ENCODE measurements at places on chromosomes 16 and 17.

DNA sequence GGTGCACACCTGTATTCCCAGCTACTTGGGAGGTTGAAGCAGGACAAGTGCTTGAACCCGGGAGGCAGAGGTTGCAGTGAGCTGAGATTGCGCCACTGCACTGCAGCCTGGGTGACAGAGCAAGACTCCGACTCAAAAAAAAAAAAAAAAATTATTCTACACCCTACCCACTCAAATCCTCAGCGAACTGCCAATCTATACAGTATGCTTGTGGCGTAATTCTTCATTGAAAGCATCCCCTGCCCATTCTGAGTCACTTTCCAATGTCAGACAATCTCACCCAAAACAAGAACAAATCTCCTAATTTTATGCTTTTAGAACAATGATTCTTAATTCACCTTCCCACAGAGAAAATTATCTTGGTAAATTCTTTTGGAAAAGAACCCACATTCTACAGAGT is 12.0 kb downstream of the AMFR start:
- DNase-seq: no peak

DNA sequence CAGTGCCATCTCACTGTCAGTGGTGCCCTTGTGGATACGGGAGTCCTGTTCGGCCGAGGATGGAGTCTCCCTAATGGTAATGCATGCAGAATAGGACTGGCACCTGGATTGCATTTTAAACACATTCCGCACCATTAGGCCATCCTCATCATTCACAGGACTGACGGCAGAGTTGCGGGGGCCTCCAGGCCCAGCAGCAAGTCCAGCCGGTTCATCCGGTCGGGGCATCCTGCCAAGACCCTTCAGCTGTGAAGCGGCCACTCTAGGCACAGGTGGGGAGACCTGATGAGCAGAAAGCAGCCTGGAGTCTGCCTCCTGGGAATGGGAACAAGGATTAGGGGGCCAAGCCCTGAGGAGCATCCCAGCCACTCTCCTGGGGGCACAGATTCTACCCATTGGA is 90.3 kb upstream of the XYLT1 start:
- DNase-seq: no peak

- DNase-seq: no peak
Observed at GRCh38 chr16:60816461-60816860, 1219.8 kb downstream of the CDH8 start.

GRCh38 chr17:43905400-43905984 is 1.8 kb downstream of the MPP2 start:
- DNase-seq: no peak

DNA sequence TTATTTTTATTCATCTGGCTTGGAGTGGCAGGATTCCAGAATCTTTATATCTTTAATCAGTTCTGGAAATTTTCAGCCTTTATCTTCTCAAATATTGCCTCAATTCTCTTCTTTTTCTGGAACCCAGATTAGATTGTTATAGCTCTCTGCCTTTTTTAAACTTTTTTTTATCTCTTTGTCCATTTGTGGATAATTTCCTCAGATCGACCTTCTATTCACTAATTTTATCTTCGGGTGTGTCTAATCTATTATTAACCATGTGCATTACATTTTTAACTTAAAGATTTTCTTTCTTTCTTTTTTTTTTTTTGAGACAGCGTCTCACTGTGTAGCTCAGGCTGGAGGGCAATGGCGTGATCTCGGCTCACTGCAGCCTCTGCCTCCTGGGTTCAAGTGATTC is 5.2 kb upstream of the ZFP90 start:
- no peak for DNase-seq

GRCh38 chr17:2271985-2272702 is 31.4 kb downstream of the SMG6 start:
- no peak for DNase-seq

DNA sequence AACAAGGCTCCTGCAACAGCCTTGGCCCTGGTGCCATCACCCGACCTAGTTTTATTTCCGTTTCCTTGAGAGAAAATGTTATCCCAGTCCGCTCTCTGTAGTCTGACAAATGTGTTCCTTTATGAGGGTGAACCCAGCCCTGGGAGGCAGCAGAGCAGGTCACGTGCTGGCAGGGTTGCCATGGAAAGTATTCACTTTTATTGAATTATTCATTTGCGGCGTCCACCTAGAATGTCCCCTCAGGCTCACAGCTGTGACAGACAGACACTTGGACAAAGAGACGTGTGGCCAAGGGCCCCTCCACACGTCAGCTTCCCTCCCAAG is 90.0 kb downstream of the WSCD1 start:
- DNase-seq: no peak

GRCh38 chr17:29041091-29041490 is 1.9 kb upstream of the PIPOX start:
- no peak for DNase-seq

GRCh38 chr16:86926181-86927094 is 348.1 kb downstream of the FOXL1 start:
- DNase-seq: no peak

- DNase-seq: peak; percentile 60
Observed at GRCh38 chr17:16013943-16014407, 14.4 kb downstream of the TTC19 start.

GRCh38 chr16:2950773-2951172 is 13.3 kb upstream of the KREMEN2 start:
- DNase-seq: no peak

- no peak for DNase-seq
Observed at GRCh38 chr17:57260325-57261083, 4.2 kb downstream of the MSI2 start.

DNA sequence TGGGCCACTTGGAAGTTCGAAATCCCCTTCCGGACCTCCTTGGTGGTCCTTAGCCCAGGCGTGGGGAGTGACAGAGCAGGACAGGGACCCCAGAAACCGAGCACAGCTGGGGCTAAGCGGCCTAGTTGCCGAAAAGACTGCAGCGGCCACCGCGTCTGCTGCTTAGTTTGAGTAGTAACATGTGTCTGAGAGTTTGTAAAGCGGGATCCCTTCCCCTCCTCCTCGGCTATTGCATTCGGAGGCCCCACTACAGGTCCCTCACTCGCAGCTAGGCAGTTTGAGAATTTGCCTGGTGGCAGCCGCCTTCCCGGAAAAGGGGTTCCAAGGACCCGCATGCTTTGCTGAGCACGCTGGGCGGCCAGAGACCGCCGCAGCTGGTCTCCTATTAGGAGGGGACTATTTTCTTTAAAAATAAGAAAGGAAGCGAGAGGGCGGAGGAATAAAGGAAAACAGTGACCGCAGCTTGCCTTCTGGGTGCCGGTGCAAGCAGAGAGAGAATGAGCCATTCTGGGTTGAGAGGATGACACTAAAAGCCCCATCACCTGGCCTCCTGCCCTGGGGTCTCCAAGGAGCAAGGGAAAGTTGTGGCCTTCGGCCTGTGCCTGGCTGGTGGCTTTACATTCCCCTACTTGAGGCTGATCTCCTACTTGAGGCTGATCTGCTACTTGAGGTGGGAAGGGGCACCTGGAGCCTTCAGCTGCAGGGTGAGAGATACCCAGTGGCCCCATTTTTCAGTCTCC is 1.1 kb upstream of the HOXB5 start:
- no peak for DNase-seq

DNA sequence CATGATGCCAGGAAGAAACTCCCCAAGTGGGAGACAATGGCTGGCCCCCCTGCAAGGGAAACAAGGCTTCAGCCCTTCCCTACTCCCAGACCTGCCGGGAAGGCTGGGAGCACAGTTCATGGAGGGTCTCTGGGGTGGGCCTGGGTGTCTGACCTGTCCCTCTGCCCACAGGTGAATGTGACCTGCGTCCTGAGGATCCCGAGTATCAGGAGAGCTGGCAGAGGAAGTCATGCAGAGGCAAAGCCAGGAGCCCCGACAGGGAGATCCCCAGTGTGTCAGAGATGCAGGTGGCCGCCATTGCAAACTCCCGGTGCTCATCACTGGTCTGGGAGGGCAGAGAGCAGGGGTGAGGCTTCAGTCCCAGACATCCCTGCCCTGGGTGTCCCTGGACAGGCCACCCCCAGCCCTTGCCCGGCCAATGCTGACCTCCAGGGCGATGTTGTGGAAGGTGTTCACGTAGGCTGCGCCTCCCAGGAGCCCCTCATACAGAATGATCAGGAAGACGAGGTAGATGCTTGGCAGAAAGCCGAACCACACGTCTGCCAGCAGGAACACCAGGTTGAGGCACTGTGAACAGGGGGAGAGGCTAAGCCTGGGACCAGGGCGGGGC is 5.3 kb upstream of the NPIPB7 start:
- no peak for DNase-seq

DNA sequence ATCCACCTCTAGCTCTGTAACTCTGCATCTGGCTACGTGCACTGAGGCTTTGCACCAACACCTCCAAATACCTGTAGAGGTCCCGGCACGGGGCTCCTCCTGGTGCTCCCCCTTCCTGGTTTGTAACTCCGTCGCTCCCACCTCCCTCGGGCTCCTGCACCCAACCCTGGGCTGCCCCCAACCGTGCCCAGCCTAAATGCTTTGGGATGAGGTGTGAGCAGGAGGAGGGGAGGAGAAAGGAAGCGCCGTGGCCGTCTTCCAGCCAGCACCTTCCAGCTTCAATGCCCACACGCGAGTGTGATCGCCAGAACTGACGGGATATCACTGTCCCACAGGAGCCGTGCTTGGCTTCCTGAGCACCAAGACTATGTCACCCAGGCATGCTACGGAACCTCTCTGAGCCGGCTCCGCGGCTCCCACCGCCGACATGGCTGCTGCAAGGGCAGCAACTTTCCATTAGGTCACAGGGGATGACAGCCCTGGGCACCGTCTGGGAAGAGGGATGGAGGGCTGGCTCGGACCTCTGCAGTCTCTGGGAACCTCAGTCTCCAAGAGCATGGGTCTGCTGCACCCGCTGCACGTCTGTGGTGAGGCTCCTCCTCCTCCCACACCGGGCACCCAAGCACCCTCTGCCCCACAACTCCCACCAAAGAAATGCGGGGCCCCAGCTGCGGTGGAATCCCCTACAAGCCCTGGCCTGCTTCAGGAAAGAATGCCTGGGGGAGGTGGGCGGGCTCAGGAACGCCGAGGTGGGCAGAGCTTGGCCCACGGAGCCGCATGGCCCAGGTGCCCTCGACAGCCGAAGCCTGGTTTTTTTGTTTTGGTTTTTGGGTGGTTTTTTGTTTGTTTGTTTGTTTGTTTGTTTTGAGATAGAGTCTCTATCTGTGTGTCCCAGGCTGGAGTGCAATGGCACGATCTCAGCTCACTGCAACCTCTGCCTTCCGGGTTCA is 6.4 kb upstream of the SLC38A10 start:
- no peak for DNase-seq

All from HS-5 (cell line).